Activated T-cell treated with anti-CD3 and anti-CD28 coated beads, Interleukin-2, amount 50 U/mL, for 1 hour (primary cell): ENCODE measurements at places on chromosomes 2 and 18.

DNA sequence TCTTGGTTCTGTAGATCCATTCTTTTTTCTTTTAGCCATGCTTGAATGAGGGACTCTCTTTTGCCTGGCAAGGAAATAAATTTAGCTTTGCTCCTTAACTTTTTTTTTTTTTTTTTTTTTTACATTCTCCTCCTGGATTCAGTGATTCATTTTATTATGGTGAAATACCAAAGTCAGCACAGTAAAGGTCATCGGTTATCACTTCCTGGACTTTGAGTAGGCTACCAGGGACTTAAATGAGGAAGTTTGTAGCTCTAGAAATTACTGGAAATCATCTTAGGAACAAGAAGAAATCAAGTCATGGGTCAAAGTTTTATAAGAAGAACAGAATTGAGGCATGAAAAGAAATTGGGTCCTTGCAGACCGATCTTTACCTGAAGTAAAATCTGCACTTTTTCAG is 75.0 kb downstream of the SOCS6 start:
- no peak for DNase-seq

DNA sequence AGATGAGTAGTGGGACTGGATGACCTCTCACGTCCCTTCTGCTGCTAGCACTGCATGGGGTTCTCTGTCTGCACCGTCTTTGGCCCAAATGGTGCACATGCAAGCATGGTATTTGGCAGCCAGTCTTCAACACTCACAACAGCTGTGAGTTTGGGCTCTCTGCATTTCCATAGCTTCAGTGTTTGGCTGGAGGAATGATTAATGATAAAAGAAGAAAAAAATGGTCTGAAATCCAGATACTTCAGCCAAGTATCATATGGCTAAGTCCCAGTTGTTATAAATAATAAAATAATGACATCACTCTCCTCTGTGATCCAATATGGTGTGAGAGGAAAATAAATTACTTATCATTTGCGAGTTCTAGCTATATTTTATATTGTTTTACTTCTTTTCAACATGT is 173.3 kb downstream of the DCDC2C start:
- no peak for DNase-seq

DNA sequence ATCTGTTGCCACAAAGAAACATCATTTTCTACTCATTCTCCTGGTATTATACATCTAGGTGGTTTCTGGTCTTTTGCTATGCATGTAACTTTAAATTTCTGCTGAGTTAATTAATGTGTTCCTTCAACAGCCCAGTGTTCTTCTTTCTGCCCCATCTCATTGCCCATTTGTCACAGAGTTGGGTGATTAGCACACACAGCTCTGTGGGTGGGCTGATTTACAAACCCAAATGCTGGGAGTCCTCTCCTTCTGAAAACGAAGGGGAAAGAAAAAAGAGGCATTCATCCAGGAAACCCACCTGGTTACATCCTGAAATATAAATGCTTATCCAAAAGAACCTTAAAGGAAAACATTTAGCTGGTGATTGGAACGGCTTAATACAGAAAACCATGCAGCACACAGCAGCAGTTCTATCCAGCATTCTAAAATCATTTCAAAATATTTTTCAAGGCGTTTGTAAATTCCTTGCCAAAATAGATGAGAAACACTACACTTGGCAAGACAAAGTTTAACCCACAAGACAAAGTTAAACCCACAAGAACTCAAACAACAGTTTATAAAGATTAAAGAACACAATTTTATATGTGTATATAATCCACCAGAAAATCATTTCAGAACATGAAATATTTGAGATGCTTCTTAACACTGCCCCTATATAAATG is 177.9 kb downstream of the ANTXR1 start:
- no peak for DNase-seq

DNA sequence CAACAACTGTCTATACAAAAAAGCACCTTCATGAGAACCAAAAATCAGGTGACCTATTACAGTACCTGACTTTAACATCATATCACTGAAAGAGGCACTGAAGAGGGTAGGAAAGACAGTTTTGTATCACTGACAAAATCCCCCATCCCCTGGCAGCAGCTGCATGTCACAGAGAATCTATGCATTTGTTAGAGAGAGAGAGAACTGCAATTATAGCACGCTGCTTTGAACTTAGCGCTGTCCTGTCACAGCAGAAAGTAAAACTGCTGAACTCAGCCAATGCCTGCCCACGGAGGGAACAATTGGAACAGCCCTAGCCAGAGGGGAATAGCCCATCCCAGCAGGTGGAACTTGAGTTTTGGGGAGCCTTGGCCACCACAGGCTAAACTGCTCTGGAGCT is 75.1 kb upstream of the NOL4 start:
- no peak for DNase-seq

DNA sequence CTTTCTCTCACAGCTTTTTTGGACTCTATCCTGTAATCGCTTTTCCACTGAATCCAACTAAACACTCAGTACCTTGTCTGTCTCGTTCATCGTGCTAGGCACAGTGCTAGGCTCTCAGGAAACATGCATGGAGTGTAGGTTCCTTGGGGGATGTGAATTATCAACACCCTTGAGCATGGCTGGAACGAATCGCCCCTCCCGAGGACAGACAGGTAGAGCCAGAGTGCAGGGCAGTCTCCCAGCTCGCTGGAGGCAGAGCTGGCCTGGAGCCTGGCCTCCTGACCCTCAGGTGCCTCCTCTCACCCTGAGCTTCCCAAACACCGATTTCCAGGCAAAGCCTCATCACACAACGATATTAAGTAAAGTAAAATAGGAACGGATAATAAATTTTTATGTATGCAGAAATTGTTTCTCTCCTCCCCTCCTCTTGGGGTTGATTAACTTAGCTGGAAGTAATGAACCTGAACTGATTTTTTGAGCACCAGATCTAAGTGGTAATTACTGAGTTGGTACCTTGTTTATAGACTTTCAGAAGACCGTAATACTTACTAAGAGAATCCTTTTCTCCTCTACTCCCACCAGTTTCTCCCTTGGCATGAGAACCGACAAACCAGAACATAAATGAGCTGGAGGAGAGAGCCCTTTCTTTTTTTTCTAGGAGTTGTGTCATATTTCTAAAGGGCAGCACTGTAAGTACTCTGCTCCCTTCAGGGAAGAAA is 90.5 kb downstream of the MSH2 start:
- DNase-seq: no peak

DNA sequence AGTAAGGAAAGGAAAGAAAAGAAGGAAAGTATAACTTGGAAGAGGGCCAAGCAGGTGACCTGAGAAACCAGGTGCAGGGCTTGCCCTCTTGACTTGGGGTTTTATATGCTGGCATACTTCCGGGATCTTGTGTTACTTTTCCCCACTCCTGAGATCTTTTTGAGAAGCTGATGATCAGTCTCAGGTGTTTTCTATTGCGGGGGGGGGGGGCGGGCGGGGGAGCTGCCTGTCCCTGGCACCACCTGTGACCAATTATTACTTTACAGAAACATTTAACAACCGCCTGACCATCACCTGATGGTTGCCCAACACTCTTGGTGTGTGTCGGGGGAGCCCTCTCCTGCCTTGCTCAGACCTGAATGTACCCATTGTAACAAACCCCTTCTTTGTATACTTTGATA is 6.9 kb upstream of the CASP10 start:
- no peak for DNase-seq

DNA sequence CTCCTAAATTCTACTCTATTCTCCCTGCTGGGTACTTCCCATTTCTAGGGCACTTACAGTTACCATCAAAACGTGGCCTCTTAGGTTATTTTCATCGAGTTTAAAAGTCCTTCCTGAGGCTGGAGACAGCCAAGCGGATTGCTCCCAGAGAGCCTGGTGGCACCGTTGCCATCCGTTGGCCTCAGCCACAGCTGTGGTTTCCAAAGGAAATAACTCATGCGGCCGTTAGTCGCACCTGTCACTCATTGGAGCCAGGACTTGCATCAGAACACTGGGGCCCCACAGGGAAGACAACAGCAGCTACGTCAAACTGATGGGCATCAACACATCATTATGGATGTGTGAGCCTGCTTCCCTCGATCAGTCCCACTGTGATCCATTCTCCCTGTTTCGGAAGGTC is 453.4 kb downstream of the BCL11A start:
- DNase-seq: no peak

- no peak for DNase-seq
Measured at GRCh38 chr18:63848159-63848558, 39.3 kb upstream of the SERPINB2 start.

DNA sequence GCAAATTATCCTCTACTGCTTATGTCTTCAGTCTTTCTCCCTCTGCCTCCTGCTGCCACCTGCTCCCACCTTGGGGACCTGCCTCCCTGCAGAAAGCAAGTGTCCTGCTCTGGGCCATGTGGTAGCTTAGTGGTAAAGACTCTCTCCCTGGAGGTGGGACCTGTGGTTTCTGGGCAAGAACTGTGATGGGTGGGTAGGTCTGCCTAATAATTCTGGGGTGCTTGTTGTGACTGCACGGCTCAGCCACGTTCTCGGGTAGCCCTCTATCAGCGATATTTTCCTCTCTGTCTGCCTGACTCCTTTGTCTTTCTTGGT is 16.4 kb upstream of the CD28 start:
- no peak for DNase-seq

DNA sequence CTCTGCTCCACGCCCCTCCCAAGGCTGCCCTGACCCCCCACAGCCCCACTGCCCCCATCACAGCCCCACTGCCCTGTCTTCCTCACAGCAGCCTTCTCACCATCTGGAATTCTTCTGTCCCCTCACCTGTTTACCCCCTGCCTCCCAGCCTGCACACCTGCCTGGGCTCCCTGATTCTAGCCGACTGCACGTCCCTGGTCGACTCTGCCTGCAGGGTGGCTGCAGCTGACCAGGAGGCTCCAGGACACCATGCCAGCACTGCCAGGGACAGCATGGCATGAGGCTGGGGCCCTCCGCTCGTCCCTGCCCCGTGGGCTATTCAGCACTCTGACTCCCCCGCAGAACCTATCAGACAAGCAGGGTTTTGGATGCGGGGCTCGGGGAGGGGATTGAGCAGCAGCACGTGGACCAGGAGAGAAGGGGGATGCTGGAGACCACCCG is 254.1 kb downstream of the HDAC4 start:
- no peak for DNase-seq

DNA sequence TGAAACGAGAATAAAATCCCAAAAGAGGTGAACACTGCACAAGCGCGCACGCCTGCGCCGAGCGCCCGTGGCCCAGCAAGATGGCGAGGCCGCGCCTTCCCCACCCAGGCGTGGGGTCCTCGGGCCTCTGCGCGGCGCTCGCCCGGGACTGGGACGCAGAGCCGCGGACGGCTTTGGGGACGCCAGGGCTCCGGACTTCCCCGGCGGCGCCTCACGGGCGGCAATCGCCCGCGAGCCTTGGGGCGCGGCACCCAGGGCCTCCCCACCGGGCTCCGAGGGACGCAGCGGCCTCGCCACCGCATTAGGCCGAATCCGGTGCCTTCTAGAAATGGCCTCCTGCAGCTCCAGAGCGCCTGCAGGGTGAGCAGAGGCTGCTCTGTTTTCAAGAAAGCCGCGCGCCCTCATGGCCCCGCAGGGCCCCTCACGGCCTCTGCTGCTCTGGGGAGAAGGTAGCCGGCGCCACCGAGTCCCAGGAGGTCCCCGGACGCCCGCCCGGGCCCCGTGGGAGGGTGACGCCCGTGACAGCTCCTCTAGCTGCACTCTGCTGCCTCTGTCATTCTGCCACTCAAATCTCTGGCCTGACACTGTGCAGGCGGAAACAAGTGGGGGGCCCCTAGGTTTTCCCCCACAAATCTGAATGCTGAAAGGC is 35.9 kb upstream of the POMC start:
- DNase-seq: peak; percentile 30

DNA sequence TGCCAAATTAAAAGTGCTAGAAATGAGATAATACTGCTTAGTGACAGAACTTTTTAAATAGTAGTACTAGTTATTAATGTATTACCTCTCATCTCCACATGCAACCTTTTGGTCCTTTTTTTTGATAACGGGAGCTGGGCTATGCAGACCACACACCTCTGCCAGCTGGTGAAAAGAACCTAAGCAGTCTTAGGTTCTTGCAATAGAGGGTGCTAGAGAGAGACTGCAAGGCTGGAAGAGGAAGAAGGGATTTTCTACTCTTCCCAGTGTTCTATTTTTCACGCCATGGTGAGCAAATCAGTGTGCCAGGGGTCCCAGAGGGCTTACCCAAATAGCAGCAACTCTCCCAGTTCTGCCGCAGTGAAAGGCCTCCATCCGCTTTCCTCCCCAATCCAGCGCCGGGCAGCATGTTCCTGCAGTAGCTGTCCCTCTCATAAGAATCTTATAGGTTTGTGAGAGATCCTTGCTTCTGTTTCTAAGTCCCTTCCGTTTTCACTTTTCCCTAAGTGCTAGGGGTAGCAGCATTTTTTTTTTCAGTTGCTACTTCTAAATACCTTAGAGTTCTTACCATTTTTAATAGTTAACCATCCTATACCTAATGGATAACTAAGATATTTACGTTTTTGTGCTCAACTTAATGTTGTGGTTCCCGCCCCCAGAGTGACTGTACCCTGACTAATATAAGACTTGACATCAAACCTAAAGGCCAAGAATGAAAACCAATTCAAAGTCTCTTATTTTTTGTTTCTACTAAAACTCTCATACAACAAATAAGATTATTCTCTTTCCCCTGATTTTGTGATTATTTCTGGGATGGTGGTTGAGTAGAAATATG is 69.4 kb upstream of the UBE2E3 start:
- no peak for DNase-seq

DNA sequence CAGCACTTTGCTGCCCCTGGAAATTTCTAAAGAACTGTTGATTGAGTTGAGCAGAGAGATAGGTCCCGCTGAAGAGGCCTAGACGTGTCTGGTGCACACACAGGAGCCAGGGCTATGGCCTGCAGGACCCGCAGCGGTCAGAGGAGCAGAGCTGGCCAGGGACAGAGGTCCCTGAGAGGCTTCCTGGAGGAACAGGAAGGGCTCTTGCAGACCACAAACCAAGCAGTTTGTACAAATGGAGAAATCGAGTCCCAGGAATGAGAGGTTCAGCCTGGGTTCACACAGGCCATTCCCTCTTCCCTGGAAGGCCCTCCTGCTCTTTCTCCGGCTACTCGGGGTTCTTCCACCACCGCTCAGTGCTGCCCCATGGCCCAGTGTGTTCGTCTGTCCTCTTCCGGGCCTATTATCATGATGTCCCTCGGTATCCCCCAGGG is 1.2 kb upstream of the BIN1 start:
- no peak for DNase-seq

DNA sequence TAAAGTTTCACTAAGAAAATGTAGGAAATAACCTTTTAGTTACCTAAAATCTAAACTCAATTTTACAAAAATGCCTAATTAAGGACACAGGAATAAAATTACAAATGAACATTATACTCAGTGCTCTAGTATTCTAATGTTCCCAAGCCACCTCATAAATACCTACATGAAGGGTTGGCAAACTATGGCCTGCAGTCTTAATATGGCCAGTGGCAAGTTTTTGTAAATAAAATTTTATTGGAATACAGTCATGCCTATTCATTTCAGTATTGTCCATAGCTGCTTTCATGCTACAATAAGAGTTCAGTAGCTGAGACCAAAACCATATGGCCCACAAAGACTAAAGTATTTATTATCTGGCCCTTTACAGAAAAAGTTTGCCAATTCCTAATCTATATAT is 53.8 kb downstream of the SS18 start:
- no peak for DNase-seq

DNA sequence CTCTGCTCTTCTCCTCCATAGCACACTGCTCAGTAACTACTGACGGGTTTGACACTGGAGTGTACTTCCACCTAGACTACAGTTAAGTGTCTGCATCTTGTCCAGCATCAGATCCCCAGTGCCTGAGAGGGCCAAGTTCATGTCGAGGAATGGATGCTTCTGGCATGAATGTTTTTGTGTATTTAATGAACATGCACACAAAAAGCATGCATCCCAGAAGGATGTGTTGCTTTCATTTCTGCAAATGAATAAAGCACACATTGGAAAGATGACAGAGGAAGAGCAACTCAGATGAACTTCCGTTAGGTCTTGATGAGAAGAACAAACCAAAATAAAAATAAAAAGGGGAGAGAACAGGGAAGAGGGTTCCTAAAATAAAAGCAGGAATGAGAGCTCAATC is 27.9 kb downstream of the C2orf49 start:
- DNase-seq: no peak
